Stimulated activated CD4-positive, alpha-beta T cell treated with anti-CD3 and anti-CD28 coated beads, Interleukin-1b, Interleukin-23, amount 100 ng/mL, for 4 hours (primary cell): ENCODE measurements at places on chromosomes 2 and 18.

- no peak for DNase-seq
Measured at GRCh38 chr2:9439536-9439935, 16.1 kb downstream of the CPSF3 start.

DNA sequence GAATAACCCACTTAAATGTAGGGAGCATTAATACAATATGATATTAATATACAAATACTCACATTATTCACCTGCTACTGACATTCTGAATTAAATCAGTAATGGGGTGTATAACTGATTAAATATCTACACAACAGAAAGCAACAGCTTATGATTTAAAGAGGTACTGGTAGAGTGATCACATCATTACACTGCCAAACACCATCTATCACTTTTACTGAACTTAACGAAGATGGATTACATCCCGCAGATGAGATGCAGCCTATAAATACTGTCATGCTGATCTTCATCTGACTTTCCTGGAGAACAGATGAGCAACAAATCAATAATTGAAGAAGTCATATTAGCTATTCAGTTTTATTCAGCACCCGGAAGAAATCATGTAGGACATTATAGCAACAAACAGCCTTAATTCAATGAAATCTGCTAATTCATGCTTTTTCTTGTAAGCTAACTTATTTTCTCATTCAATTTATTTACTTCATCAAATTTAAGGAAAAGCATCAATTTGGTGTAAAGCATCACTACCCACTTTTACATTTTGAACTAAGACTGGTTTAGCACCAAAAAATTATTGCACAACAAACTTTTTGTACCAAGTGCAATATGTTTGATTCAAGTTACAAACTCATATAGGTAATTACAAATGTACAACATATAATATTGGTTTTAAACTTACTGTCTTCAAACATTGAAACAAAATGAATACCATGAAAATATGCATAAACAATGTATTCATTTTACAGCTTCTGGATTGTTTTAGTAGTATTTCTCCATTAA, 1509.0 kb downstream of the LRP1B start:
- DNase-seq, result no peak

- no peak for DNase-seq
Measured at GRCh38 chr18:3906116-3906750, 456.3 kb downstream of the TGIF1 start.

DNA sequence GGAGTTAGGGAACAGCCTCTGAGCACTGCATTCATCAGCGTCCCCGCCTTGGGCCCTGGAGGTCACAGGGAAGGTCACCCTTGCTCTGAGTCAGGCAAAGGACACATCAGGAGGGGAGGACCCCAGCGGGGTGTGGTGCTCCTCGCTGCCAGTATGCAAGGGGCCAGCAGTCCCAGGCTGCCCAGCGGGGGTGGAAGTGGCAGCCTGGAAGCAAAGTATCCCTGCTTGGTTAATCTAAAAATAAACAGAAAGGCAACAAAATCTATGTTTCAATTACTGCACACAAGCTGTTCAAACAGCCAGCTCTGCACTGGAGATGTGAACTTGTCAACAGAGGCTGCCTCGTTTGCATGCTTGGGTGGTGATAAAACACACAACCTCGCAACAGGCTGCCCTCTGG, 164.1 kb downstream of the KLHL29 start:
- no peak for DNase-seq

- DNase-seq, result no peak
Measured at GRCh38 chr2:122340246-122340645, 584.8 kb downstream of the TSN start.

DNA sequence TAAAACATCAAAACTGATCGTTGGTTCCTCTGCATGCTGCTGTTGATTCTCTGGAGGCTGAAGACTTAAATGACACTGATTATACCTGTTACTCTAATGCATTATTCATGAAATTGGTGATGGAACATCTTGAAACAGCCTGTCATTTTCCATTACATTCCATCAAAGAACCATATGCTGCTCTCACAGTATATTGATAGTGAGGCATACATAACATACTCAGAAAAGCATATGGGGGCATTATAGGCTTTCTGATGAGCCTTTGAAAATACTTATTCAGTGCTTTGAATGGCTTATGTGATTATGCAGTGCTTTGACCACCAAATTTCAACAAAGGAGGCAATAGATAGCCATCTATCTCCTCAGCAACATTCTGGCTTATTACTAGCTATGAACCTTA, 392.1 kb downstream of the CDH19 start:
- no peak for DNase-seq

DNA sequence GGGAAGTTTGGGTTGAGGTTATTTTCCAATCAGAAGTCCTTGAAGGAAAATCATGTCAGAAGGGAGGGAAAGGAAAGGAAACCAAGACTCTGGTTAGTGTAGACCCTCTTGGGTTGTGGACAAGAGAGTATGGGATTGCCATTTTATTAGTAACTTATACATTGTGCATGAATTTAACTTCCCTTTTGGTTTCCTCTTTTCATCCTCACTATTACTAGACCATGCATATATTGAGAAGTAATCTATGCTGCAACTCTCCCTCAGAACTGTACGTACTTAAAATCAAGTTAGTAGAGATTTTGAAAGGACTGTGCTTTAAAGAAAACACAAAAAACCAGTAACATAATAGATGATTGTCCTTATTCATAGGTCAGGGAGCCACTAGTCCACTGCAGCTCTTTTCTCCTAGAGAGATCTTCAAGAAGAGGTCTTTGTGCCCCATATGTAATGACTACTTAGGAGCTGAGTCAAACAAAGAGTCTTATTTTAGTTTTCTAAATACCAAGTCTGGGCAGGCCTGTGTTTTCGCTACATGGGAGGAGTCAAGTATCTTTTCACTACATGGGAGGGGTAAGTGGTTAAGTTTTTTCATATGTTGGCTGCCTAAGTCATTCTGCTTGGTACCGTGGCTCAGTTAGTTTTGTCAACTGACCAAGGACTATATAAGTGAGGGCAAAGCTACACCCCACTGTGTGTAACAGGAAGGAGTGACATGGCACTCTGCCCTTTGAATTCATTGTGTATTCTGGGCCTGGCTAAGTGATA, 25.2 kb upstream of the FAM117B start:
- DNase-seq, result no peak

DNA sequence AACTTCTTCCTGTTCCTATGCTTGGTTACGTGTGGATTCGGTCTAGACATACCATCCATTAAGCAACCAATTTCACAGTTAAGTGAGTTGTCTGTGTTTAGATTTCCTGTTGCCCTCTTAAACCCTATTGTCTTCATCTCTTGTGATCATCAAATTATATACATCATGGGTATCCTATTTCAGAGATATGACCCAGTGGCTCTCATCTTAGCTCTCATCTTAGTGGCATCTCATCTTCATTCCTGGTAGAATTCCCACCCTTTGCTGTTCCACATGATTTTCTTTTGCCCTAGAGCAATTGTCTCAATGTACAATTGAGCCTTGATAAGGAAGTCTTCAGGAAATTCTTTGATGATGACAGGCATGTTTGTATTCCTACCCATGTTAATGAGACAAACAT, 29.4 kb upstream of the FN1 start:
- no peak for DNase-seq

- no peak for DNase-seq
Measured at GRCh38 chr2:33136566-33136965, 189.8 kb downstream of the LTBP1 start.

- no peak for DNase-seq
Measured at GRCh38 chr2:118102433-118103082, 14.3 kb downstream of the INSIG2 start.
